ENCODE measurements at places on chromosomes 2 and 18.

DNA sequence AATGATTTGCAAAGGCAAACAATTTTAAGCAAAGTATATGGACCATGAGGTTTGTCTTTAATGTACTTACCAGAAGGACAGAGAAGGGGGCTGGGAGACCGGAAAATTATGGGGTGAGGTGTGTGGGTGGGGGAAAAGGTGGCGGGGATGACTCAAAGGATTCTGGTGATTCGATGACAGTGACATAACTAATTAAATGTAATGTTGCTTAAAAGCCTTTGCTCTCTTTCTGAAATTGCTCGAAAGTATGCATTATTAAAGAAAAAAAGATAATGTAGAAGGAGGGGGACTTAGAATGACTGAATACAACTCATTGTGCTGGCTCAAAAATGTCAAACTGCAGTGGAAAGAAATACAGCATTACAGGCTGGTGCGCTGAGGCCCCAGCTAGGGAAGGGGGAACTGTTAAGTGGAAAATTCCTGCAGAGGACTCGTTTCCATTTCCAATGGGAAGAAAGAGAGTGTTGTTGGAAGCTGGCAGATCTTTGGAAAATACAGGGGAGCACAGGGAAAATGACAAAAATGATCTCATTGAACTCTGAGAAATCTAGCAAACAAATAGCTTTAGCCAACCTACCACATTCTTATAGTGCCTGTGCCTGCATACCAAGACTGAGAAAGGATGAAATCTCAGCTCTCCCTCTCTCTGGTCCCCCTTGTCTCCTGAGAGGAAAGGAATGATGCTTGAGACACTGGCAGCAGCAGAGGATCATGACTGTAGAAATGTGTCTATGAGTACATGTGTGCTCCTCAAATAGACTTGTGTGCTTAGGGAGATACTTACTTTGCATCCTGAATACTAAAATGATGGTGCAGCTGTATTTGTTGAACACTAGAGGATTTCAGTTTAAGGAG is 632.4 kb downstream of the NYAP2 start:
- DNase-seq, result no peak

DNA sequence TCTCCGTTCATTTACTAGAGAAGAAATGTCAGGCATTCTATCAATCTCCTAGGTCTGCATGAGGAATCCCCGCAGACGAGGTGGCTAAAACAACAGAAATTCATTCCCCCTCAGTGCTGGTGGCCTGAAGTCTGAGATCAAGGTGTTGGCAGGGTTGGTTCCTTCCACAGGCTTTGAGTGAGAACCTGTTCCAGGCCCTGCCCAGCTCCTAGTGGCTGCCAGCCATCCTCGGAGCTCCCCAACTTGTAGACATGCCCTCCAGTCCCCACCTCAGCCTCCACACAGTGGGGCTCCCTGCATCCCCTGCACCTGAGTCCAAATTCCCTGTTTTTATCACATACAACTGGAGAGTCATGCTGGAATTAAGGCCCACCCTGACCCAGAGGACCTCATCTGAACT is 145.3 kb upstream of the ALKAL2 start:
- no peak for DNase-seq

DNA sequence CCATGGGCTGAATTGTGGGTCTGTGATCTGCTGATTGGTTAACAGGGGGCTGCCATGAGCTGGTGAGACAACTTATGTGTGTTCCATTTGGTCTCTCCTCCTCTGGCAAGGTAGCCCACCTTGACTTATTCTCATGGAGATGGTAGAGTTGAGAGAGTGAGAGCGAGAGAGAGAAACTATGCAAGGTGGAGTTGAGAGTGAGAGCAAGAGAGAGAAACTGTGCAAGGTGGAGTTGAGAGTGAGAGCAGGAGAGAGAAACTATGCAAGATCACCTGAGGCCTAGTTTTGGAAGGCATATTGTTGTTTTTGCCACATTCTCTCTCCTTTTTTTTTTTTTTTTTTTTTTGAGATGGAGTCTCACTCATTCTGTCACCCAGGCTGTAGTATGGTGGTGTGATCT is 155.7 kb downstream of the UBR3 start:
- DNase-seq, result no peak

- DNase-seq, result no peak
Observed at GRCh38 chr2:317501-318424, 29.9 kb upstream of the ALKAL2 start.

GRCh38 chr2:47344890-47345589 is 57.9 kb upstream of the MSH2 start:
- no peak for DNase-seq

DNA sequence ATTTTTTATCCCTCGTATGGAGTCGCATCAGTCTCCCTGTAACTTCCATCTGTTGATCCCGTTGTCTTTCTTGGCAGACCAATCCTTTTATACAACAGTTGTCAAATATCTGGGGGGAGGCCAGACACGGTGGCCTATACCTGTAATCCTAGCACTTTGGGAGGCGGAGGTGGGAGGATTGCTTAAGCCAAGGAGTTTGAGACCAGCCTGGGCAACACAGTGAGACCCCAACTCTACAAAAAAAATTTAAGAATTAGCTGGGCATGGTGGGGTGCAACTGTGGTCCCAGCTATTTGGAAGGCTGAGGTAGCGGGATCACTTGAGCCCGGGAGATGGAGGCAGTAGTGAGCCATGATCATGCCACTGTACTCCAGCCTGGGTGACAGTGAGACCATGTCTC is 2.0 kb downstream of the XRCC5 start:
- no peak for DNase-seq

GRCh38 chr2:49379406-49379805 is 225.1 kb upstream of the FSHR start:
- no peak for DNase-seq

- no peak for DNase-seq
Observed at GRCh38 chr2:232525791-232526371, at the start of gene CHRND. Gene CHRND (plus strand): TSS chr2:232526160. CDS start chr2:232526216, 56 bp downstream.

- no peak for DNase-seq
Observed at GRCh38 chr2:32222966-32223365, 41.7 kb downstream of the NLRC4 start.

DNA sequence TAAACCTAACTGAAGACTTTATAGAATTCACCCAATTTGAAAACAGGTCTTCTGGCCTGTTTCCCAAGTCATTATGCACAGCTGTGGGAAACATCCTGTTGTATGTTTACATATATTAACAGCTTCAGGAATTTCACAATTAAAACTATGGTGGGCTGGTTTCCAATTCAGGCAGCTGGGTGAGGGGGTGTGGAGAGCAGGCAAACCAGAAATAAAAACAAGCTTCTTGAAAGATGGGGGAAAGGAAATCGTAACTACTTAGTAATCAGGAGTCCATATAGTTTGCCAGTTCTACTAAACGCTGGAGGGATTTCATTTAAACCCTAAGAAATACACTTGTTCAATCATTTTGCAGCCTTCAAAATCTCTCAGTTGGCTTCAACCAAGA is 22.8 kb downstream of the ATP8B1 start:
- no peak for DNase-seq

DNA sequence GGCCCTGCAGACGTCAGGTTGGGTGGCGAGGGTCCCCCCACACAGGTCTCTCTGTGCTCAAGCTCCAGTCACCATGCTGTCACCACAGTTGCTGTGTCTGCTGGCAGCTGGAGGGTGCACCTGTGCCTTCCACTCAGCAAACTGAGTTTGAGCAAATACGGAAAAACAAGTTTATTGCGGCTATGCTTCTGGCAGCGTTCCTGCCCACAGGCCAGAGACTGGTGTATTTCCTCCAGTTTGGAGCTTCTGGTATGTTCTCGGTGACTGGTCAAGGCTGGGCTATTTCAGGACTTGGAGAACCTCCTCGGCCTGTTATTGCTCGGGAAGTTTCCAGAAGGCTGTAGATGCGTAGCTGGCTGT is 132.6 kb downstream of the SEPTIN10 start:
- DNase-seq, result no peak

DNA sequence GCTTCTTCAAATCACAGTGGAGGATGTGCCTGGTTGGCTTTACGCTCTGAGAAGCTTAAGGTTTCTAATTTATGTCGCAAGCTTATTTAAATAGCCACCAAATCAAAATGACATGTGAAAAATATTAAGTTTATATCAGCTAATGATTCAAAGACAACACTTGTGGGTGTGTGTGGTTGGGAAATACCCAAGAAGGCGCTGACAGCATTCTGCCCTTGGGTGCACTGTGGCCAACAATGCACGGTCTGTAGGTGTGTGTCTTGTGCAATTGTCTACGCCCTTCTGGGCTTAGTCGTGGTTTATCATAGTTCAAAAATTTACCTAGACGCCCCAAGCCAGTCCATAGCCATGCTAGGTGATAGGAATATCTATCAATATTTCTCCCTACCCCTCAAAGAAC is 60.9 kb downstream of the KCTD1 start:
- no peak for DNase-seq

DNA sequence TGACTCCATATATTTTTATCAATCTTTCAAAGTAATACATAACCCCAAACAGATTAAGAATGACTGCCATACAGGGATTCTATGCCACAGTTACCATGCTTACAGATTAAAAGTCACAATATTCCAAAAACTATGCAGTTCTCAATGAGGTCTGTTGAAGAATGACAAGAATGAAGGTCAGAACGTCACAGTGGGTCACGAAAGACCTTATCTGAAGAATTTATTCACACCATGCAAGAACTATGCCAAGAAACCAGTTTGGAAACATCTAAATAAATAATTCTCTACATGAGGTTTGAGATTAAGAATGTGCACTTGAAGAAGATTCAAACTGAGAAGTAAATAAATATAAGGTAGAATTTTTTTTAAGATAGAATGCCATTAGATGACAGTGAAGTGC is 253.3 kb downstream of the EXOC6B start:
- DNase-seq, result no peak

DNA sequence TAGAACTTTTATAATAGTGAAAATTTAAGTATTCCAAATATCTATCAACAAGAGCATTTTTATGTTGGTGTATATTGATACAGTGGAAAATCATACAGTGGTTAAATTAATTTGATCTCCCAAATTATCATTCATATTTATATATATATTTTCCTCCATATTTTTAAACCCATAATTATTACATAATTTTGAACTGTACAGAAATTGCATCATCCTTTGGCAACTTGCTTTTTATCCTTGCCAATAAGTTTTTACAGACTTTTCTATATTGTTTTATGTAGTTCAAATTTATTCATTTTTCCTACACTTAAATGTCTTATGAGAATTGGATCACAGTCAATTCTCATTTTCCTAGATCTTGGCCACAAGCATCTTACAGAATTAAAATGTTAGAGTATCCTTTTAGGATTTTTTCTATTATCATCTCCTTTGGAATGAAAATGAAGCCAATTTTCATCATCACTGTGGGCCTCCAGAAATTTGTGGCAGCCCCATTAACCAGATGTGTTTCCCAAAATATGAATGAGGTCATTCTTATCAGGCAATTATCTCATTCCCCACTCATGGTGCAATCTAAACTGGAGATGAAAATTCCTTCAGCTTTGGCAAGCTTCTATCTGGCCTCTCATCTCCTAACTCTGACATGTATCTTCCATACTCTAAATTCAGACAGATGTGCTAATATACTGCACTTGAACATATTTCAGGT is 94.2 kb upstream of the DLGAP1 start:
- DNase-seq, result no peak

DNA sequence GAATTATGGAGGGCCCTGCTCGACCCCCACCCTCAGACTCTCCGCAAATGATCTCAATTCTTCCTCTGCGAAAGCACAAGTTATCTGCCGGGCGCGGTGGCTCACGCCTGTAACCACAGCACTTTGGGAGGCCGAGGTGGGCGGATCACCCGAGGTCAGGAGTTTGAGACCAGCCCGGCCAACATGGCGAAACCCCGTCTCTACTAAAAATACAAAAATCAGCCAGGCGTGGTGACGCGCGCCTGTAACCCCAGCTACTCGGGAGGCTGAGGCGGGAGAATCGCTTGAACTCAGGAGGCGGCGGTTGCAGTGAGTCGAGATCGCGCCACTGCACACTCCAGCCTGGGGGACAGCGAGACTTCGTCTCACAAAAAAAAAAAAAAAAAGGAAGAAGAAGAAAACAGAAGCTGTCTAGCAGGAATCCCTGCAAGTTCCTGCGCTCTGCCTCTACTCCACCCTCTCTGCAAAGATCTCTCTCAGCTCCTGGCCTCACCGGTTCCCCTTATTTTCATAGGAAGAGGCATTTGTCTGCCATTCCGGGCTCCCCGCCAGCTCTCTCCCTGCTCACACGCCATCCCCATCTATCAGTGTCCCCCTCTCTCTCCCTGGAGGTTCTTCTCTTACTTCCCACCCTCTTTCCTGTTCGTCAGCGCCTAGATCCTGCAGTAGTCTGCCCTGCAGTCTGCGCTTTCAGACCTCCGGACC is 13.5 kb upstream of the COLEC12 start:
- DNase-seq, result no peak

- DNase-seq, result no peak
Observed at GRCh38 chr2:149246186-149246585, 84.2 kb upstream of the LYPD6 start.
